ENCODE measurements at places on chromosomes 16 and 17.

- DNase-seq, result no peak
Measured at GRCh38 chr16:85753559-85753958, 2.7 kb upstream of the C16orf74 start.

GRCh38 chr16:5581908-5582307, 484.3 kb upstream of the EEF2KMT start:
- no peak for DNase-seq

- DNase-seq, result no peak
Measured at GRCh38 chr17:43909537-43910231, 2.3 kb upstream of the MPP2 start.

DNA sequence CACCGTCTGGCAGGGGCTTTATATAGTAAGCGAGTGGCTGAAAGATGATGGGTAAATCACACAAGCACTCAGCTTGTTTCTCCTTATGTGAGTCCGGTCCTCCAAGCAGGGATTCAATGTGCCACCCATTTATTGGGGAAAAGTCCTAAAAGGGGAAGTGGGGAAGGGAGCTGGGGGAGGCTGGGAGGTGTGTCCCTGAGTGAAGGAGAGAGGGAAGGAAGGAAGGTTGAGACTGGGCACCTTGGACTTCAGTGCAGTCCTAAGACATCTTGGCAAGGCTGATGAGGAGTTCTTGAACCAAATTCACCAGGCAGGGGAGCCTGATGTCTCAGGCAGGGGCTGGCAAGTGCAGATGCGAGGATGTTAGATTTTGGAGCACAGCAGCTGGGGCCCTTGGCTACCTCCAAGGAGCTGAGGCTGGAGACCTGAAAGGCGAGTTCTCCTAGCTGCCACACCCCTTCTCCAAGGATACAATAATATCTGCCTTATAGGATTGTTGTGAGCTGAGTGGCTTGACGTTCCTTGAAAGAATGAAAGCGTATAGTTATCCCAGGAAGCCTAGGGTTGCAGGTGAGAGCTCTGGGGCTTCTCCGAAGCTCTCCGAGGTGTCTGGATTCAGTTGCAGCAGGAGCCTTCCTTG, 23.0 kb upstream of the CYLD start:
- DNase-seq, result no peak

DNA sequence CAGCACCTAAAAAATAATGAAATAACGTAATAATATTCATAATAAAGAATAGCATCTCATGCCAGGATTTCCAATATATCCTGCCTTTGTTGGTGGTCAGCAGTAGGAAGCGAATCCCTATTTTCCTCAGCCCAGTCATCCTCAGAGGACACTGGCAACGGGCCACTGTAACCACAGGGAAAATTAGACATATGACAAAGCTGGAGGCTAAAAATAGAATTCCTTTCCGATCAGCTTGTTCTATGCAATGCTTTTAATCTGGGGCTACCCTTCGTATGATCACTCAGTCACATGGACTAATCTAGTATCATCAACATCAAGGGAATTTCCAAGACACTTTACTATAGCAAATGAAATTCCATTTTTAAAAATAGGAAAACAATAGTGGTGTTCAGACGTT, 246.9 kb upstream of the KCNJ16 start:
- no peak for DNase-seq

GRCh38 chr17:8345951-8346665, 6.5 kb downstream of the ODF4 start:
- no peak for DNase-seq

All from central memory CD4-positive, alpha-beta T cell (primary cell).